ENCODE measurements at places on chromosomes 2 and 18. TPM values are rescaled to one million over a fixed set of nuclear protein-coding genes. Genes with fewer than 3 reads are reported as not detected.
A peak's percentile ranks its signal among the peaks of the same experiment; 100 is the strongest.

Gene CNPPD1
- 27.7 TPM for total RNA-seq

DNA sequence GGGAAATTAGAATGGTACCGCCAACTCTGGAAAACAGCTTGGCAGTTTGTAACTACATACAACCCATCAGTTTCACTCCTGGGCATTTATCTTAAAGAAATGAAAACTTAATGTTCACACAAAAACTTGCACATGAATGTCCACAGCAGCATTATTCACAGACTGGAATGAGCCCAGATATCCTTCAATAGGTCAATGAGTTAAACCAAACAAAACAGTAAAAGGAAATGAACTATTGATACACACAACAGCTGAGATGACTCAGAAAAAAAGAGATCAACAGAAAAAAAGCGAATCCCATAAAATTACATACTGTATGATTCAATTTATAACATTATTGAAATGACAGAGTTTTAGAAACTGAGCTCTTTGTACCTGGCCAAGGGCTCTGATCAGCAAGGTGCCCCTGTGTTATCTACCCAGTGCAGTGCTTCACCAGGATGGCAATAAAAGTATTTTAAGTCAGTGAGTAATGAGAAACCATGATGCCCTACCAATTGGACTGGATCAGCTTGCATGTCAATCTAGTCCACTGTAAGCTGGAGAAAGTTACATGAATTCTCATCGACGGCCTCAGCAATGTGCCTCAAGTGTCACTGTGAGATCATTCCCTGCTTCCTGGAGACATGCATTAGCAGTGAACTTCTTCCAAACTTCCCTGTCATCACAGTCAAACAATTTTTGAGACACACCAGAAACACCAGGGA, 21.9 kb downstream of the TMEM237 start:
- H3K27me3 ChIP-seq, result no peaks in the 10 kb centered on the region
- no peak for DNase-seq
- H3K4me3 ChIP-seq, result no peak overlapping the region

Gene SP5
- 32.9 TPM for total RNA-seq

Gene ATP6V1C2
- total RNA-seq, result 0.73 TPM

DNA sequence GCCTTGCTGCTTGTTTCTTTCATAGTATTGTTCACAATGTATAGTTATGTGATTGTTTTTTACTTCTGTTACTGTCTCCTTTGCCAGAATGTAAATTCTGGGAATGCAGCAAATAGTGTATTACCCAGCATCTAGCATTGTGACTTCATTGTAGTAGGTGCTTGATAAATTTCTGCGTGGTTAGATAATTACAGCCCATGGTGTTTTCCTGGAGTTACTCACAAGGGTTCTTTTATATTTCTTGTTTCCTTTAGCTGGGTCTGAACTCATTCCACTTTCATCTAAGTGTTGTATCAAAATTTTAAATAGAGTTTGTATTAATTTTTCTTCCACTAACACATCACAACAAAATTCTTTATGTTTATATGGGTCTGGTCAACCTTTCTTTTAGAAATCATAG, 132.6 kb downstream of the MAP4K4 start:
- H3K36me3 ChIP-seq, result peaks cover 90% of the 10 kb centered on the region
- no peaks in the 10 kb centered on the region for H3K27me3 ChIP-seq
- H3K27ac ChIP-seq, result no peak overlapping the region
- DNase-seq, result no peak
- H3K4me1 ChIP-seq, result no peaks in the 10 kb centered on the region

DNA sequence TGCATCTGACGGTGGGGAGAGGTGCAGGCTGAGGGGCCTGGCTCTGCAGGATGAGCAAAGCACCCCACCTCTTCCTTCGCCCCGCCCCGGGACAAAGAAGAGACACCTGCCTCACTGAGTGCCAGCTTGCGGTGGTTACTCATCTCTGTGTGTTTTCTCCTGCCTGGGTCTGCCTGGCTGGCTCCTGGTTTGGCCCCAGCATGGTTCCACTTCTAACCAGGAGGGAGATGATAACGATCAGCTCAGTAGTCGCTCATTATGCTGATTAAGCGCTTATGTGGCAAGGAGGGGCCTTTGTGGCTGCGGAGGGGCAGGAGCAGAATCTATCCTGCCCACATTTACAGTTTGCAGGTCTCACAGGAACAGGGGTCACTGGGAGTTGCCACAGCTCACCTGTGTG, 68.7 kb upstream of the EDAR start:
- H3K27me3 ChIP-seq, result peaks cover 4% of the 10 kb centered on the region
- no peak overlapping the region for H3K27ac ChIP-seq
- no peaks in the 10 kb centered on the region for H3K36me3 ChIP-seq
- H3K4me3 ChIP-seq, result no peak overlapping the region
- H3K4me1 ChIP-seq, result no peaks in the 10 kb centered on the region
- no peak for DNase-seq

GRCh38 chr2:8437949-8438400, 243.9 kb upstream of the ID2 start:
- H3K27me3 ChIP-seq, result no peaks in the 10 kb centered on the region
- peak; percentile 19 for DNase-seq
- H3K4me3 ChIP-seq, result no peak overlapping the region
- no peaks in the 10 kb centered on the region for H3K36me3 ChIP-seq
- H3K4me1 ChIP-seq, result no peaks in the 10 kb centered on the region

- no peak overlapping the region for H3K27ac ChIP-seq
- no peak for DNase-seq
- H3K36me3 ChIP-seq, result no peaks in the 10 kb centered on the region
- H3K27me3 ChIP-seq, result no peaks in the 10 kb centered on the region
- H3K4me1 ChIP-seq, result no peaks in the 10 kb centered on the region
Measured at GRCh38 chr2:8076448-8077342, 605.2 kb upstream of the ID2 start.

DNA sequence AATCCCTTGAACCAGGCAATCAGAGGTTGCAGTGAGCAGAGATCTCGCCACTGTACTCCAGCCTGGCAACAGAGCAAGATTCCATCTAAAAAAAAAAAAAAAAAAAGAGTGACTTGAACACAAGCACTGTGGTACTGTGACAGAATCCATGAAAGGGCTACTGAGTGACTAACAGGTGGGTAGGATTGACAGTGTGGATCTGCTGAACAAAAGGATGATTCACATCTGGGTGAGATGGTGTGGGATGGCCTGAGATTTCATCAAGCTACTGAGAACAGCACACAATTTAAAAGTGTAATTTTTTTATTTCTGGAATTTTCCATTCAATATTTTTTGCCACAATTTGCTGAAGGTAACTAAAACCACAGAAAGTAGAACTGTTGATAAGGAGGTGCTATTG, 13.3 kb upstream of the SP3 start:
- H3K4me1 ChIP-seq, result no peaks in the 10 kb centered on the region
- H3K27ac ChIP-seq, result no peak overlapping the region
- H3K27me3 ChIP-seq, result no peaks in the 10 kb centered on the region
- no peak for DNase-seq
- no peaks in the 10 kb centered on the region for H3K36me3 ChIP-seq

Gene CHRNA1
- not detected for total RNA-seq

- H3K4me3 ChIP-seq, result no peak overlapping the region
- no peaks in the 10 kb centered on the region for H3K4me1 ChIP-seq
- no peaks in the 10 kb centered on the region for H3K27me3 ChIP-seq
- no peak for DNase-seq
- no peak overlapping the region for H3K27ac ChIP-seq
Measured at GRCh38 chr2:64122358-64122757, 21.9 kb downstream of the PELI1 start.

- no peaks in the 10 kb centered on the region for H3K36me3 ChIP-seq
- H3K4me3 ChIP-seq, result no peak overlapping the region
- no peaks in the 10 kb centered on the region for H3K27me3 ChIP-seq
- no peak for DNase-seq
Measured at GRCh38 chr2:148306027-148306426, 285.1 kb downstream of the MBD5 start.

Gene CIB4
- not detected for total RNA-seq

- no peaks in the 10 kb centered on the region for H3K36me3 ChIP-seq
- peaks cover 18% of the 10 kb centered on the region for H3K27me3 ChIP-seq
- H3K4me3 ChIP-seq, result no peak overlapping the region
- peak; percentile 90 for DNase-seq
Measured at GRCh38 chr2:1550658-1551316, 137.5 kb downstream of the TPO start.

DNA sequence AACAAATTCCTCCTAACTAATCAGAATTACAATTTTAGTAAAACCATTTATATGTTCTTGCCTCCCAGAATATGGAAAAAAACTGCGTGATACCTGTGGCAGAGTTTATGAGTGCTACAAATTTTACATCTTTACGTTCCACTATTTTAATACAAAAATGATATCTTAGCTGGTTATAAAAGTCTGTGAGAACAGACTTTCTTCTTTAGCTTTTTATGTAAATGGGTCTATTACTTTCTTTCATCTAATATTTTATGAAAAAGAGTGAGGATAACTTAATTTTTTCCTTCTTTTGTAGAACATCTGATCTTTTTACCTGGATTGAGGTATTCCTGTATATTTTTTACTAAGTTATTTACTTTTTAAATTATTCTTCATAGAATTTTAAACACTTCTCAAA, 22.1 kb upstream of the REG3A start:
- H3K4me1 ChIP-seq, result no peaks in the 10 kb centered on the region
- H3K27ac ChIP-seq, result no peak overlapping the region
- H3K27me3 ChIP-seq, result peaks cover 56% of the 10 kb centered on the region
- no peaks in the 10 kb centered on the region for H3K36me3 ChIP-seq
- no peak for DNase-seq
- H3K4me3 ChIP-seq, result no peak overlapping the region

Gene RMND5A
- total RNA-seq, result 49.3 TPM

Gene COMMD1
- 25.5 TPM for total RNA-seq

Gene SERPINB13
- not detected for total RNA-seq

Gene MDH1B
- total RNA-seq, result 1.5 TPM

DNA sequence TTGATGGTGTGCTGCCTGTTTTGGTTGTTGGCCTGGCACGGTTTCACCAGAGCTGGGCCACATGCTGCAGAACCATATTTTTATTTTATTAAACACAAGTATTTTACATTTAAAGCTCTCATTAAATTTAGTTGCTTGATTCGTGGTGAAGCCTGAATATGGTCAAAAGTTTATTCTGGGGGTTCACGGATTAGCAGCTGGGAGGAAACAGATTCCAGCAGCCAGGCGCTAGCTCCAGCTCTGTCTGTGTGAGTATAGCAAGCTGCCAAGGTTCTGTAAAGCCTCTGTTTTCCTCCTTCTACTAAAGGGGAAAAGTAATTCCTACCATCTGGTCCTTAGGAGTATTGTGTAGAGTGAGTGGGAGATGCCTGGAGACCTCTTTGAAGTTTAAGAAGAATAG, 22.5 kb downstream of the GATA6 start:
- no peaks in the 10 kb centered on the region for H3K27me3 ChIP-seq
- peaks cover 19% of the 10 kb centered on the region for H3K4me1 ChIP-seq
- H3K36me3 ChIP-seq, result peaks cover 87% of the 10 kb centered on the region
- DNase-seq, result peak; percentile 28
- H3K4me3 ChIP-seq, result peak overlapping the region; percentile 73
- H3K27ac ChIP-seq, result no peak overlapping the region

DNA sequence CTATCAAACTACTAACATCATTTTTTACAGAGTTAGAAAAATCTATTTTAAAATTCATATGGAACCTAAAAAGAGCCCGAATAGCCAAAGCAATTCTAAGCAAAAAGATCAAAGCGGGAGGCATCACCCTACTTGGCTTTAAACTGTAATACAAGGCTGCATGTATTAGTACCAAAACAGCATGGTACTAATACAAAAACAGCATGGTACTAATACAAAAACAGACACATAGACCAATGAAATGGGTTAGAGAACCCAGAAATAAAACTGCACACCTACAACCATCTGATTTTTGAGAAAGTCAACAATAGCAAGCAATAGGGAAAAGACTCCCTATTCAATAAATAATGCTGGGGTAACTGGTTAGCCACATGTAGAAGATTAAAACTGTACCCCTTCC, 640.7 kb downstream of the IRS1 start:
- no peaks in the 10 kb centered on the region for H3K27me3 ChIP-seq
- H3K4me1 ChIP-seq, result peaks cover 20% of the 10 kb centered on the region
- no peak overlapping the region for H3K27ac ChIP-seq
- no peaks in the 10 kb centered on the region for H3K36me3 ChIP-seq

DNA sequence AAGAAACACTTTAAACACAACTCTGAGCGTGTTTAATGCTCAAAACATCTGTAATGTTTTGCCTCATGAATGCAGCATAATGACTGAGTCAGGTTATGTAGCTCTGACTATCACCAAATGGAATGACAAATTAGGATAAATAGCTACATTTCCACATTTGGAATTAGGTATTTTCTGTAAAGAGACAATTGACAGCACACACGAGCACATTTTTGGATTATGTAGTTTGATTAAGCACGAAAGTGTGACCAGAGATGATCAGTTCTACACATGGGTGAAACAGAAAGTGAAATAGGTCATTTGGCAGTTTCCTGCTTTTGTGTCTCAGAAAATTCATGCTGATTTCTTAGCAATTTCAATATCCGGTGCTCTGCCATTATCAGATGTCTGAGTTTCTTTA, 29.0 kb downstream of the LPIN1 start:
- H3K27me3 ChIP-seq, result no peaks in the 10 kb centered on the region
- H3K4me1 ChIP-seq, result no peaks in the 10 kb centered on the region
- no peak overlapping the region for H3K27ac ChIP-seq
- DNase-seq, result no peak
- H3K4me3 ChIP-seq, result no peak overlapping the region
- H3K36me3 ChIP-seq, result peaks cover 50% of the 10 kb centered on the region

DNA sequence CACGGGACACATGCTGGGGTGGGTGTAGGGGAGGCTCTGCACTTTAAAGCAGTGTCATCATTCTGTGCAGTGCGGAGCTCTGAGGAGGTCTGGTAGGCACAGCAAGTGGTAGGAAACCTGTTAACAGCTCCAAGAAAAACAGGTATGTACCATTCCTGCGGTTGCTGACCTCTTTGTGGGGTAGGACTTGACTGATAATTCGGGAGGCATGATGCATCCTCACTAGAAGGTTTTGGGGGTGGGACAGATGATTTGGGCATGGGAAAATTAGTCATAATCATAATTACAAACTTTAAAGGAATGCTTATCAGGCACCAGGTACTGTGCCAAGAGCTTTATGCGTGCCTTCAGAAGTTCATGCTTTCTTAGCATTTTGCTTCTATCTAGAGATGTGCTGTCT, 9.7 kb downstream of the DOK1 start:
- no peaks in the 10 kb centered on the region for H3K36me3 ChIP-seq
- DNase-seq, result peak; percentile 32
- H3K4me3 ChIP-seq, result no peak overlapping the region
- H3K27ac ChIP-seq, result no peak overlapping the region
- no peaks in the 10 kb centered on the region for H3K4me1 ChIP-seq

DNA sequence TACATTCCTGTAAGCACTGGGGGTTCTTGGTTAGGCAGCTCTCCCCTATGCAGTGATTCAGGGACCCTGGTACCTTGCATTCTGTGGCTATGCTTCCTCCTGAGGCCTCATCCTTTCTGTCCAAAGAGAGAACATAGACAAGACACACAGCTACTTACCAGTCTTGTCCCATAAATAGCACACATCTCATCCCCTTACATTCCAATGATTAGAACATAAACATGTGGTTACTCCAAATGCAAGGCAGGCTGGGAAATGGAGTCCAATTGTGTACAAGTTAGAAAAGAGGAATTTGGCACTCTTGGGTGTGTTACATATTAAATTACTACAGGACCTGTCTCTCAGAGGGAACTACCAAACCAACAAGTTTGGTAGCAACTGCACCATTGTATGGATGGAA, 171.3 kb downstream of the ARHGAP15 start:
- no peaks in the 10 kb centered on the region for H3K4me1 ChIP-seq
- no peaks in the 10 kb centered on the region for H3K36me3 ChIP-seq
- no peaks in the 10 kb centered on the region for H3K27me3 ChIP-seq
- DNase-seq, result no peak
- no peak overlapping the region for H3K4me3 ChIP-seq

- no peak for DNase-seq
- no peaks in the 10 kb centered on the region for H3K36me3 ChIP-seq
- H3K27ac ChIP-seq, result no peak overlapping the region
- H3K27me3 ChIP-seq, result no peaks in the 10 kb centered on the region
- no peak overlapping the region for H3K4me3 ChIP-seq
Measured at GRCh38 chr2:146785101-146785500, 1059.7 kb upstream of the ACVR2A start.

Gene FOXD4L1
- total RNA-seq, result not detected

Measured in endodermal cell (in vitro differentiated cells).